ENCODE measurements at places on chromosomes 4 and X. TPM values are rescaled to one million over a fixed set of nuclear protein-coding genes. Genes with fewer than 3 reads are reported as not detected.

DNA sequence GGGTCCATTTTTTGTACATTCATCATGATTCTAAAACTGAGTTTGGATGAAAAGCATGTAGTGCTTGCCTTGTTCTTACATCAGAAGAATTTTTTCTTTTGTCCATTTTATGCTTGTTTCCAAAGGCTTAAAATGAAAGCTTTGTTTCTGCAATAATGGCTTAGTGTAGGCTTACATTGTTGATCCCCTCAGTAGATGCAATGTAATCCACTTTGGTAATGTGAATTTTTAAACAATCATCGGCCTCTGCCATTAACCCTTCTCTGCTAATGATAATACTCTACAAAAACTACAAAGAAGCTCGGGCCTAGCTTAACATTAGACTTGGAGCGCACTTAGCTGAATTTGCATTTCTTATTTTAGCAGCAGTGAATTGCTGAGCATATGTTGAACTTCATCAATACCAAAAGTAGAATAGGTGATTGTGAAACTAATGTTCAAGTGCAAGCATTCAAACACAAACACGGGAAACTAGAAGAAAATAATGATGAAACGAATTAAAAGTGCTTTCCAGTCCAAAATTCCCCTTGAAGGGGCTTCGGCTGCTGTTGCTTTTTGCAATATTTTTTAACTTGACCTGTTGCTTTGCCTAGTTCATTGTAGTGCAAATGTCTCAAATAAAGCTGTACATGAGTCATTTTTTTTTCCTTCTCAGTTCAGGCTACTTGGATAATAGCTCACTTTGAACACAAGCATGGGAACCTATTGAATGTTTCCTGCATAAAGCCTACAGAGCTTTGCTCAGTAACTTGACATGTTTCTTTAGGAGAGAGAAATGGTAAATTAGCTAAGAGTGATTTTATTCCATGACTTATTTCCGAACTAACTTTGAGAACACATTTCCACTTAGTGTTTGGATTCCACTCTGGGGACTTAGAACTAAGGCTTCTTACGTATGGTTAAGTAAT lies 66.5 kb downstream of the SLIT2 start:
- H3K4me3 ChIP-seq: no peak overlapping the region
- H3K36me3 ChIP-seq: no peaks in the 10 kb centered on the region
- H3K27me3 ChIP-seq: no peaks in the 10 kb centered on the region
- DNase-seq: no peak

GRCh38 chrX:150926791-150927190 lies 28.3 kb upstream of the CD99L2 start:
- no peak overlapping the region for H3K4me3 ChIP-seq
- no peaks in the 10 kb centered on the region for H3K27me3 ChIP-seq
- no peaks in the 10 kb centered on the region for H3K4me1 ChIP-seq
- H3K27ac ChIP-seq: no peak overlapping the region

The RHOXF2 gene
- not detected for total RNA-seq

DNA sequence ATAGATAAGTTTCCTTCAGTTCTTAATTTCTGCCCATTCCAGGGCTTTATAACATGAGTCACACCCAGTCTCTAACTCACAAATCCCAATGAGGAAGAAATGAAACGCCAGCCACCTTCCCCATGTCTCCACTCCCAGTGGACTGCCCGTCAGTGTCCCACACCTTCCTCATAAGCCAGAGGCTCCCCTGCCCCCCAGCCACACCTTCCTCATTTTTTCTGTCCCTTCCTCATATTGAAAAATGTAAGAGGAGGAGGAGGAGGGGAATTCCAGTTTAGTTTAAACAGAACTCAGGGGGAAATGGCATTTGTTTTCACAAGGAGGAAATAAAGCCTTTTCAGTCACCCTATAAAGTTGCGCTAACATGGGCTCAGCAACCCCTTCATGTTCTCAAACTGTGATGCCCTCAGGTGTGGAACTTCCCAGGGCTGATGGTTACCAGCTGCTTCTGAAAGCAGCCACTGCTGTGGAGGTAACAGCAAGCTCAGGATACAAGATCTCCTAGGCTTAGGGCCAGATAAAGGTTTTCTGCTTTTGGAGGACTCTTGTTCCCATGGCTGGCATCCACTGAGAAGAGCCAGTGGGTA lies 97.8 kb downstream of the PARM1 start:
- H3K27ac ChIP-seq: no peak overlapping the region
- H3K4me3 ChIP-seq: no peak overlapping the region
- no peaks in the 10 kb centered on the region for H3K36me3 ChIP-seq
- peaks cover 3% of the 10 kb centered on the region for H3K4me1 ChIP-seq
- no peak for DNase-seq

The ESX1 gene
- not detected for total RNA-seq

DNA sequence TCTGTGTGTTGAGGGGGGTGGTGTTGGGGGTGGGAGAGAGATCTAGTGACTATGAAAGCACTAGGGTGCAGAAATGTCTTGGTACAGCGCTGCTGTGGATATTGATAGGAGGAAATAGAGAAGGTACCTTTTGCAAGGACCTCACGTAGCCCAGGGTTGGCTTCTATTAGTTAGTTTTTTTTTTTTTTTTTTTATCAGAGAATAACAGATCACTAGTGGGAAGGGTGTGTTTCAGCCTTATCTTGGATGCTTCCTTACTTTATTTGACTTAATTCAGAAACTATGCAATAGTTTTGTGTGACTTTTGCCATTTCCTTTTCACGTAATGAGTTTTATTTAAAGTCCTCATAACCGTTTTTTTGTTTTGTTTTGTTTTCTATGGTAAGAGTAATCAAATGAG lies 16.4 kb upstream of the PGRMC2 start:
- no peak for DNase-seq
- peaks cover 2% of the 10 kb centered on the region for H3K4me1 ChIP-seq
- H3K4me3 ChIP-seq: no peak overlapping the region
- no peaks in the 10 kb centered on the region for H3K27me3 ChIP-seq

- no peak for DNase-seq
- no peaks in the 10 kb centered on the region for H3K36me3 ChIP-seq
- H3K4me1 ChIP-seq: no peaks in the 10 kb centered on the region
- no peak overlapping the region for H3K4me3 ChIP-seq
- no peak overlapping the region for H3K27ac ChIP-seq
- H3K27me3 ChIP-seq: no peaks in the 10 kb centered on the region
Observed at GRCh38 chrX:112814496-112814895, 26.1 kb downstream of the AMOT start.

- H3K4me1 ChIP-seq: no peaks in the 10 kb centered on the region
- H3K4me3 ChIP-seq: no peak overlapping the region
- DNase-seq: no peak
- no peaks in the 10 kb centered on the region for H3K27me3 ChIP-seq
- H3K36me3 ChIP-seq: no peaks in the 10 kb centered on the region
Observed at GRCh38 chr4:106494066-106494465, 125.5 kb upstream of the GIMD1 start.

GRCh38 chr4:96375367-96375766 lies 535.5 kb downstream of the PDHA2 start:
- DNase-seq: no peak
- H3K4me1 ChIP-seq: no peaks in the 10 kb centered on the region
- no peak overlapping the region for H3K4me3 ChIP-seq
- H3K36me3 ChIP-seq: no peaks in the 10 kb centered on the region

DNA sequence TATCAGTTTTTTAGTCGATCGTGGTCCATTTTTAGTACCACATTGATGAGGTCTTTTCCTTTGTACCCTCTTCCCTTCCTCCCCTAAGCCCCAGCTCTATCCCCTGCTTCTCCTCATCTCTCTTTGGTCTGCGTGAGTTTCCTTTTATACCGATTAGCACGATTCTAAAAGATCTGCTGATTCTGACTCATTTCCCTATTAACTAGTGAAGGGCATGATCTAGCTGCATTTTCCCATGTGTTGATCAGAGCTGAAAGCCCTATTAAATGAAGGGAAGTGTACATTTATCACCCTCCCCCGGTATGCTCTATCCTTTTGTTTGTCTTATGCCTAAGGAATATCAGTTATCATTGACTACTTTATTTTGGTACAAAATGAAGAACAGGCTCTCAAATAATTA lies 181.7 kb upstream of the NPY2R start:
- no peak overlapping the region for H3K4me3 ChIP-seq
- H3K27me3 ChIP-seq: no peaks in the 10 kb centered on the region
- H3K27ac ChIP-seq: no peak overlapping the region
- no peak for DNase-seq

The TRAM1L1 gene
- 3.1 TPM for total RNA-seq

GRCh38 chr4:151561551-151562256 lies 152.7 kb downstream of the FHIP1A start:
- H3K27ac ChIP-seq: no peak overlapping the region
- H3K4me1 ChIP-seq: no peaks in the 10 kb centered on the region
- no peaks in the 10 kb centered on the region for H3K36me3 ChIP-seq
- H3K27me3 ChIP-seq: no peaks in the 10 kb centered on the region

- no peak overlapping the region for H3K27ac ChIP-seq
- H3K36me3 ChIP-seq: no peaks in the 10 kb centered on the region
- peaks cover 4% of the 10 kb centered on the region for H3K27me3 ChIP-seq
- DNase-seq: no peak
- H3K4me1 ChIP-seq: no peaks in the 10 kb centered on the region
Observed at GRCh38 chrX:14712096-14712495, 160.8 kb downstream of the FANCB start.

- DNase-seq: no peak
- H3K4me3 ChIP-seq: no peak overlapping the region
- H3K27me3 ChIP-seq: no peaks in the 10 kb centered on the region
- H3K27ac ChIP-seq: no peak overlapping the region
Observed at GRCh38 chr4:54566608-54567007, 91.1 kb upstream of the KIT start.

DNA sequence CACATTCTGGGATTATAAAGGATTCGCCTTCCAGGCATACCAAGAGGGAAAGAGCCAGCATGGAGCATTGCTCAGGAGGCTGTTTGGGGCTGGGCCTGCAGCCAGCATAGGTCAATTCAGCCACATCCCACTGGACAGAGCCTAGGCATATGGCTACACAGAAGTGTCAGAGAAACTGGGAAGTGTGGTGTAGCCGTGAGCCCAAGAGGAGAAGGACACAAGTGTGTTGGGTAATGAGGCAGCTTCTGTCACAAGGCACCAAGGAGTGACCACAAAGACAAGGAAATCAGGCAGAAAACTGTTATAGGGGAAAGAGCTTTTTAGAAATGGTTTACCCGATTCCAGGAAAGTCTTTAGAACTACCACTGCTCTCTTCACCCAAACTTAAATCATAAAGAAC lies 178.6 kb upstream of the TBL1X start:
- H3K36me3 ChIP-seq: no peaks in the 10 kb centered on the region
- H3K4me3 ChIP-seq: no peak overlapping the region
- peaks cover 4% of the 10 kb centered on the region for H3K27me3 ChIP-seq
- H3K4me1 ChIP-seq: no peaks in the 10 kb centered on the region

- no peaks in the 10 kb centered on the region for H3K36me3 ChIP-seq
- no peaks in the 10 kb centered on the region for H3K27me3 ChIP-seq
- no peak overlapping the region for H3K4me3 ChIP-seq
- DNase-seq: no peak
Observed at GRCh38 chrX:126836186-126836585, 16.7 kb downstream of the PRR32 start.

DNA sequence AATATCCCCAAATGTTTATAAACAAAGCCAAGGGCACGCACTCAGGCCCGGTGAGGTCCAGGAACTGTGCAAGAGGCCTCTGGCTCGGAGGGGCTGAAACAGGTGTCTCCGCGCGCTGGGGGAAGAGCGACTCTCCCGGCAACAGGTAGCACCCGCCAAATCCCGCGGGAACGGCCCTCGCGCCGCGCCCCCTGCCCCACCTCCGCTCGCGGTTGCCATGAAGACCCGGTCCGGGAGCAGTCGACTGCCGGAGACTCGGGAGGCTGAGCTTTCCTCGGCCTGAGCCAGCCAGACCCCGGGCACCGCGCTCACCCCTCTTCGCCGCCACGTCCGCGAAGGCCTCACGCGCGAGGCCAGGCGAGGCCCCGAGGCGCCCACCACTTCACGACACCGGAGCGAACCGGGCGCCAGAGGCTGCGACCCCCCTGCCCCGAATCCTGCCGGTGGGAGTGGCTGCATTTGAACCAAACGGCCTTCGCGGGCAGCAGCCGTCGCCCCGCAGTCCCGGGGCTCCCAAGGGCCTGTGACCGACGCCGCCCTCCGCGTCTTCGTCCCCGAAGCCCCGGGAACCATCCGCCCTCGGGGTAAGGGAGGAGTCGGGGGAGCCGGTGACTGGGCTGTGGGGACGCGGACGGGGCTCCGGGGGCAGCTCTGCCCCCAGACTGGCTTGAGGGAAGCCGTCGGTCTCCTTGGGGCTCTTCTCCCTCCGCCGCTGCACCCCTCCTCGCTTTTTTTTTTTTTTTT lies at the start of gene NSUN7:
NSUN7 (plus strand) TSS at position 239 of the 744 bp plus-strand sequence. CDS start 739 bp downstream, outside the sequence.
- H3K27me3 ChIP-seq: no peaks in the 10 kb centered on the region
- DNase-seq: peak; percentile 67
- peak within 1 kb of the TSS; percentile 69 for H3K4me3 ChIP-seq

The MAPK10 gene
- total RNA-seq: 63.5 TPM

The TCEAL8 gene
- 67.9 TPM for total RNA-seq

GRCh38 chrX:118588715-118589114 lies 93.1 kb downstream of the DOCK11 start:
- H3K36me3 ChIP-seq: no peaks in the 10 kb centered on the region
- H3K27ac ChIP-seq: no peak overlapping the region
- H3K27me3 ChIP-seq: peaks cover 3% of the 10 kb centered on the region
- DNase-seq: no peak

DNA sequence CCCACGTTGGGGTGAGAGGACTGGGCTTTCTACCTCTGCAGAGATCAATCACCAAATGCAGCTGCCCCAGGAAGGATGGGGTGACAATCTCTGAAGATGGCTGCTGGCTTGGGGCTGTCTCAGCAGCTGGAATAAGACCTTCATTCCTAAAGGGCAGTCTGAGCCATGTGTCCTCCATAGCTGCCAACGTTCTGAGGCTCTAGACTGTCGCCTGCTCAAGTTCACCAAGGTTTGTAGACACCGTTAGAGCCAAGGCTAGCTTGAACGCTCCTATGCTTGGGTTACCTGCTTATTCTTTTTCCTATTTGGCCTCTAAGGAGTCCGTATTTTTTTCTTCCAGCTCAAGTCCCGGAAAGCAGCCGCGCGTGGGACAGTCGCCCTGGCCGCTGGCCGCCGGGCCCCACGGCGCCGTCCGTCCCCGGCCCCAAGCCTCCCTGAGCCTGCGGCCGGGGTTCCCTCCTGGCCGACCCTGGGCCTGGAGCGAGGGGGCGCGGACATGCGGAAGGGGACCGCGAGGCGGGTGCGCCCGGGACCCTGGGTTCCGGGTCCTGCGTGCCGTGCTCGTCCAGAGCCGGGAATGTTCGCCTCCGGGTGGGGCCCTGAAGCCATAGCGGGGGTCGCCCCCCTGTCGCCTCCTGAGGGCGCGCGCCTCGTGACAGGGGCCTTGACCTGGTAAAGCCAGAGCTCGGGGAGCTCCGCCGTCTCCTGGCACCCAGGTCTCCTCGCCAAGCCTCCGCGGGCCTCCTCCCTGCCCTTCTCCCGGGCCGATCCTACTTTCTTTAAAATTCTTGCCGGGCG lies 23.3 kb downstream of the MRFAP1 start:
- H3K36me3 ChIP-seq: no peaks in the 10 kb centered on the region
- H3K4me3 ChIP-seq: no peak overlapping the region
- H3K4me1 ChIP-seq: peaks cover 7% of the 10 kb centered on the region
- H3K27me3 ChIP-seq: no peaks in the 10 kb centered on the region
- H3K27ac ChIP-seq: no peak overlapping the region

The FGG gene
- total RNA-seq: not detected

The HADH gene
- 113 TPM for total RNA-seq

Data from adrenal gland (tissue), 19 donors.